ENCODE measurements at places on chromosomes 13 and 19.

GRCh38 chr13:29543230-29544215, 52.0 kb downstream of the SLC7A1 start:
- peak; percentile 3 for DNase-seq

DNA sequence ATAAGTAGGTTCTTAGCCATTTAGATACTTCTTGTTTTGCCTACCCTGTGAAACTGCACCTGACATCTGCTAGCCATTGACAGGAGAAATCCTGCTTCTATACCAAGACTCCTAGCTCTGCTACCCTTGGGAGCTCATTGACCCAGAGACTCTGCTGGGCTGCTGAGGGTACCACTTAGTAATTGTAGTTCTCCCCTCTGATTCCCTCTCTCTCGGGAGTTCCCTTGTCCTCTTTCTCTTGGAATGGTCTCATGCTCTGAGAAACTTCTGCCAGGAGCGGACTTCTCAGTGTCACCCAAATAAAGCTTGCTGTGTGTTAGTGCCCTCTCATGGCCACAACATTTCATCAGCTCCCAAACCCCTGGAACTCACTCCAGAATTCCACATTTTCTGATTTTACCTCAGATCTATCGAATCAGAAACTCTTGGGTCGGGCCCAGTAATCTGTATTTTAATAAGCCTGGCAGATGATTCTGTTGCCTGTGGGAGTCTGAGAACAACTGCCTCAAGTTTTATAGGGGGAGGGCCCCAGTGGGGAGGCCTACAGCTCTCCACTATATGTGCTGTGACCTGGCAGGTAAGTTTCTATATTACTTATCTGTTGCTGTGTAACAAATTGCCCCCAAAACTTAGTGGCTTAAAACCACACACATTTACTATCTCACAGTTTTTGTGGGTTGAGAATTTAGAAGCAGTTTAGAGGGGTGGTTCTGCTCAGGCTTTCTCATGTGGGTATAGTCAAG, 221.1 kb downstream of the TDRD3 start:
- DNase-seq, result no peak

GRCh38 chr13:108669381-108669780, 40.0 kb downstream of the MYO16 start:
- DNase-seq, result no peak

DNA sequence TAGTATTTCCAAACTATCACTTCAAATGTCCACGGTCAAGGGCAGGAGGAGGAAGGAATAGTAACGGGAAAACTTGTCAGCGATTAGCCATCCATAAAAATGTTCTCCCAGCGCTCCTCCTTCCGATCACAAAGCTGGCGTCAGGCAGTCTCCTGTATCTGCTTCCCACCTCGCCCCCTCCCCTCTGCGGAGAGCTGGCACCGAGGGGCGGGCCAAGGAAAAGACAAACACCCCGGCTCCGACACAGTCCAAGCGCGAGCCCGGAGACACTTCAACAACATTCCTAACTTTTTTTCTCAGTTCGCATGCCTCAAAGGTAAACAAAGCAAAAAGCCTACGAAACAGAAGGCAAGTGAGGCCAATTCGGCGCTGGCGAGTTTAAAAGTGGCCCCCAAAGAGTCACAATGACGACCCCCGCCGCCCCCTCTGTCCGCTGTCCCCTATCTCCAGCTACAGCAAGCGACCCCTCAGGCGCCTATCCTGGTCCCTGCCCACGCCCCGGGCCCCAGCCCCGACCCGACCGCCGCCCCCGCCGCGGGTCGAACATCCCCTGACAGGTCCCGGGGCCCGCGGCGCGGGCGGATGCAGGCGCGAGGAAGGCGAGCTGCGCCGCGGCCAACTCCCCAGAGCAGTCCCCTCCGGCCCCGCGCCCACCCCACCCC, 736 bp downstream of the SMAD9 start:
- DNase-seq, result peak; percentile 3

GRCh38 chr19:39413911-39414608, 1.6 kb downstream of the PLEKHG2 start:
- peak; percentile 55 for DNase-seq
